ENCODE measurements at places on chromosomes 13 and 19. TPM values are rescaled to one million over a fixed set of nuclear protein-coding genes. Genes with fewer than 3 reads are reported as not detected.

- H3K27ac ChIP-seq = no peak overlapping the region
- H3K27me3 ChIP-seq = peaks cover 54% of the 10 kb centered on the region
- peak overlapping the region; percentile 69 for H3K4me3 ChIP-seq
- H3K4me1 ChIP-seq = peaks cover 15% of the 10 kb centered on the region
- H3K36me3 ChIP-seq = no peaks in the 10 kb centered on the region
These were observed 15.7 kb downstream of the ZIC5 start for GRCh38 chr13:99955747-99956472.

DNA sequence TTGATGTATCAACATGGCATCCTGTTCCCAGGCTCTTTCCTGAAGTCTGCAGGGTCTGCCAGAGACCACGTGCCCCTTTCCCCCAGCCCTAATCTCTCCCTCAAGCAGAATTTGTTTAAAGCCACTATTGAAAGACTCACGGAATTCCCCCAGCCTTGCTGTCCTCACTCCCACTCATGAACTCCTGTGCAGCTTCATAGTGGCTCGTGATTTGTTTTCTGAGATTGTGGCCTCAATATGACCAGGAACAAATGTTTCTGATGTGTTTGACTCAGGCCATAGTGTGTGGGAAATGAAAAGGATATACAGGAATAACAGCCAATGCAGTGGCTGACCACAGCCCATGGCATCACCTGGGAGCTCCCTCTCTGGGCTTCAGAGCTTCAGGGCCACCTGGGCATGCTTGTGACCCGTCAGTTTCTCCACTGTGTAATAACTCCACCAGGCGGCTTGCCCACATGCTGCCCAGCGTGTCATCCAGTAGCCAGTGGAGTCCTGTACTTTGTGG is 8.1 kb upstream of the SERPINE3 start:
- no peaks in the 10 kb centered on the region for H3K27me3 ChIP-seq
- no peaks in the 10 kb centered on the region for H3K4me1 ChIP-seq
- DNase-seq = peak; percentile 39
- no peak overlapping the region for H3K27ac ChIP-seq
- no peaks in the 10 kb centered on the region for H3K36me3 ChIP-seq

DNA sequence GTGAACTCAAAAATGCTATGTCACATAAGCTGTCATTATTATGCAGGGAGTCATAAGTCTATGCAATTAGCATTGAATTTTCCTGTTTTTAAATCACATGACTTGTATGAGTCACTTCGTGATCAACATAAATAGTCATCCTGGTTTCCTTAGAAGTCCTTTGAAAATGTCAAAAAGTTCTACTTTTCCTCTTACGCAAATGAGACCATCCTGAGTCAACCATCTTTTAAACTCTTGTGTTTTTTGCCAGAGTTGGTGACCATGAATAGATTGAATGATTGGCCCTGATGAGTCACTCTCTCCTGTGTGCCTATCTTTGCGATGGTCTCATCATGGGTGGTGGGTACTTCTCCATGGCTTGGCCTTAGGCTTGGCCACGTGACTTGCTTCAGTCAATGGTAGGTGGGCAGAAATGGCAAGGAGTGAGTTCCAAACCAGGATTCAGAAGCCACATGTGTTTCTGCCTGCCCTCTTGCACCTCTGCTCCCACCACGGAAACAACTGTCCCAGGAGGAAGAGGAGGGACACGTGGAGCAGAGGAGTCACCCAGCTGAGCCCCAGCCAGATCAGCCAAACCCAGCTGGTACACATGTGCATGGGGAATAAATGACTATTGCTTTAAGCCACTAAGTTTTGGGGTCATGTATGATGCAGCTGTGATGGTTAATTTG is 123.5 kb upstream of the CACNA1A start:
- no peak overlapping the region for H3K27ac ChIP-seq
- H3K4me3 ChIP-seq = no peak overlapping the region
- no peaks in the 10 kb centered on the region for H3K27me3 ChIP-seq
- no peak for DNase-seq
- H3K36me3 ChIP-seq = no peaks in the 10 kb centered on the region

DNA sequence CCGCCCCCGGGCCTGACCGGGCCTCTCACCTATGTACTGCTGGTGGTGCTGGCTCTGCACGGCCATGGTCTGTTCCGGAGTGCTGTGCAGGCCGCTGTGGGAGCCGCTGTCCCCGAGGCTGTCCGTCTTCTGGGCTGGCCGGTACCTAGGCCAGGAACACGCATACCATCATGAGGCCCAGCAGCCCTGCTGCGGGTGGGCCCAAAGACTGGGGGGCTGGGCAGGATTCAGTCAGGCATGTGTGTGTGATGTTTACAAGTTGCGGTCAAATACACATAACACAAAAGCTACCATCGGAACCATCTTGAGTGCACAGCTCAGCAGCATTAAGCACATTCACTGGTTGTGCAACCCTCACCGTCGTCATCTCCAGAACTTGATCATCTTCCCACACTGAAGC is 32.2 kb upstream of the RANBP3 start:
- no peak overlapping the region for H3K27ac ChIP-seq
- no peak overlapping the region for H3K4me3 ChIP-seq
- no peak for DNase-seq
- H3K36me3 ChIP-seq = no peaks in the 10 kb centered on the region
- H3K27me3 ChIP-seq = no peaks in the 10 kb centered on the region

GRCh38 chr19:49881672-49882394 is 4.3 kb downstream of the TBC1D17 start:
- no peak overlapping the region for H3K27ac ChIP-seq
- no peaks in the 10 kb centered on the region for H3K27me3 ChIP-seq
- peaks cover 3% of the 10 kb centered on the region for H3K4me1 ChIP-seq
- peaks cover 56% of the 10 kb centered on the region for H3K36me3 ChIP-seq
- DNase-seq = no peak
- no peak overlapping the region for H3K4me3 ChIP-seq

- no peaks in the 10 kb centered on the region for H3K36me3 ChIP-seq
- H3K4me1 ChIP-seq = no peaks in the 10 kb centered on the region
- no peak for DNase-seq
- no peak overlapping the region for H3K27ac ChIP-seq
- H3K27me3 ChIP-seq = no peaks in the 10 kb centered on the region
These were observed 11.7 kb downstream of the CSNK1G2 start for GRCh38 chr19:1952635-1953034.

GRCh38 chr19:18543814-18544475 is 572 bp upstream of the FKBP8 start:
- no peak overlapping the region for H3K27ac ChIP-seq
- H3K36me3 ChIP-seq = peaks cover 21% of the 10 kb centered on the region
- H3K27me3 ChIP-seq = no peaks in the 10 kb centered on the region
- H3K4me1 ChIP-seq = peaks cover 9% of the 10 kb centered on the region
- DNase-seq = no peak

DNA sequence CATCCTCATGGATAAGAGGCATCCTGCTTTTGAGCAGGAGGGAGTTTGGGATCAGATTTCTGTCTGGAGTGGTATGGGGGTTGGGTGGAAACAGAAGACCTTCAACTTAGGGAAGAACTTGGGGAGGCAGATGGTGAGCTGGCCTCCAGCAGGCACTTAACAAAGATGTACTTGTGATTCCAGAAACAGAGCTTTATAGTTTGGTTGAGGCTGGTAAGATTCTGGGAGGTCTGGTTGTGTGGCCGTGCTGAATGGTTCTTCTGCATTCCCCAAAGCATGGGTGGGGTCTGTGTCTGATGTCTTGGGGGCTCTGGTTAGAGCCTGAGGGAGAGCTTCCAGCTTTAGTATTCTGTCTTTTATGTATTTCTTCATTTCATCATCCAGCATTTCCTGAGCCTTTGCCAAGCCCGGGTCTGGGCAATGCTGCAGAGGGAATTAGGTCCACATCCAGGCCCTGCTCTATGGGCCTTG is 4.8 kb downstream of the MEGF8 start:
- no peak overlapping the region for H3K27ac ChIP-seq
- no peaks in the 10 kb centered on the region for H3K4me1 ChIP-seq
- DNase-seq = no peak
- no peaks in the 10 kb centered on the region for H3K27me3 ChIP-seq

GRCh38 chr13:113792236-113792770 is 33.3 kb downstream of the TMEM255B start:
- DNase-seq = no peak
- H3K27ac ChIP-seq = no peak overlapping the region
- H3K27me3 ChIP-seq = no peaks in the 10 kb centered on the region
- no peaks in the 10 kb centered on the region for H3K36me3 ChIP-seq
- H3K4me3 ChIP-seq = no peak overlapping the region

DNA sequence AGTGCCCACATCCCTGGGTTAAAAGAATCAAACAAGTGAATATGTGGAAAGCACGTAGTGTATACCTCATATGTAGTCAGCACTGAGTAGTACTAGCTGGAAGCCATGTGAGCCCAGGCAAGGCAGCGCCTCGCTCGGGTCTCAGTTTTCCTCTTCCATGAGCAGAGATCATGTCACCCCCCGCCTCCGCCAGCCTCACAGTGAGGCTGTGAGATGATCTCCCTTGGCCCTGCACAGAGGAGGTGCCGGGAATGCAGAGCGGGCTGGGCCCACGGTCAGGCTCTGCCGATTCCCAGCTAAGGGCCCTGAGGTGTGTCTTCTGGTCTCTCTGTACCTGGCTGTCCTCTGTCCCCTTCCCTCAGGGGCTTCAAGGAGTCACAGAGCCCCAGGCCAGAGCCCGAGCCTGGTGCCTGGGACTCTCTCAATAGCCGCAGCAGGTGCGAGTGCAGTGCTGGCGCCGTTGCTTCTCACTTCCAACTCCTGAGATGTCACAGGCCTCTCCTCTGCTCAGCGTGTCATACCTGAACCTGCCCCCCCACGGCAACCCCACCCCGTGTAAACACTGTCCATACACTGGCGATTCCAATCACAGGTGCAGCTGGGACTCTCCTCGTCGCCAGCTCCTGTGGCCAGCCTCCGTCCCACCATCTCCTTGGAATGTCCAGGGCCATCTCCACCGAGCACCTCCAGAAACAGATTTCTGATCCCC is 26.9 kb downstream of the DPF1 start:
- H3K4me1 ChIP-seq = no peaks in the 10 kb centered on the region
- no peak for DNase-seq
- H3K36me3 ChIP-seq = no peaks in the 10 kb centered on the region
- no peak overlapping the region for H3K4me3 ChIP-seq
- H3K27me3 ChIP-seq = no peaks in the 10 kb centered on the region

- H3K4me3 ChIP-seq = no peak overlapping the region
- H3K27me3 ChIP-seq = no peaks in the 10 kb centered on the region
- no peak for DNase-seq
These were observed 68.3 kb upstream of the DACH1 start for GRCh38 chr13:71935166-71935840.

DNA sequence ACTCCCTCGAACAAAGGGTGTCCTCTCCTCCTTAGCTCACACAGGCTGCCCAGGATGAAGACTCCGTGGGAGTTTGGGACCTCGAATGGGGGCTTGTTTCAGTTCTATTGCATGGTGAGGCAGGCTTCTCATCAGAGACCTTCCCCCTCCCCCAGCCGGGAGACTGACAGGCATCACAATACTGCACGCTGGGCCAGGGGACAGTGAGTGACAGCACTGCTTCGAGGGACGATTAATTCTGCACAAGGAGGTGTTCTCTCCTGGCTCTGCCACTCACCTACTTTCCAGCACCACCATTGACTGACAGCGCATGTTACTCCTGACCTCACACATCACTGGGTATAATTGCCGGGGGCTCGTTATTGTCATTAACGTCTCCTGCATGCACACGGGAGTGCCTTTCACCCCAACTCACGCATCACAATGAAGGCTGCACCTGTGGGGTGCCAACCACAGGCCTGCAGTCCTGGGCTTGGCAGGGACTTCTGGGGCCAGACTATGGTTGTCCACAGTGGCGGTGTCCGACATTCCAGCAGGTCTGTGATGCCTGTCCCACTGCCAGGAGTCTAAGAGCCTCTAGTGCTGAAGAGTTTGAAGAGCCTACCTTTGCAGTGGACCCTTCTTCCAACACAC is 412.2 kb upstream of the TSHZ3 start:
- peaks cover 2% of the 10 kb centered on the region for H3K4me1 ChIP-seq
- H3K27ac ChIP-seq = no peak overlapping the region
- H3K4me3 ChIP-seq = no peak overlapping the region
- no peaks in the 10 kb centered on the region for H3K27me3 ChIP-seq

GRCh38 chr19:31817971-31818797 is 468.9 kb upstream of the TSHZ3 start:
- DNase-seq = no peak
- peaks cover 4% of the 10 kb centered on the region for H3K4me1 ChIP-seq
- H3K27me3 ChIP-seq = no peaks in the 10 kb centered on the region
- H3K4me3 ChIP-seq = no peak overlapping the region
- H3K27ac ChIP-seq = no peak overlapping the region
- H3K36me3 ChIP-seq = no peaks in the 10 kb centered on the region

GRCh38 chr19:56671613-56671994 is at the start of gene ZNF835:
TSS of gene ZNF835 (minus strand) at chr19:56671757. CDS start at chr19:56665198, 6,559 bp downstream.
- no peak within 1 kb of the TSS for H3K4me3 ChIP-seq
- H3K27ac ChIP-seq = no peak within 1 kb of the TSS

DNA sequence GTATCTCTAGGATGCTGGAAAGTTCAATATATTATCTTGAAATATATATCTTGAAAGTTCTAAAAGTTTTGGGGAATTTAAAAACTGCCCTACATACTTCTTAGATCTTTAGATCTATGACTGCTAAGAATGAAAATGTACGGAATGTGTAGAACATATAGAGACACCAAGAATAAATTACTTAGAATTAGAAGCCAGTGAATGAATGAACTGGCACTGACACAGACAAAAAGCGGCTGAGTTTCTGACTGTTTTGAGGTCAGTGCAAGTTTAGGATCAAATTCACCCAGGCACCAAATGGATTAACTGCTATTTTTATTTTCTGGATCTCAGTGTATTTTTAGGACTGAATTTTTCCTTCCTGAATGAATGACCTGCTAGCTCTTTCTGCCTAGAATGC is 411.2 kb downstream of the KCTD12 start:
- H3K36me3 ChIP-seq = no peaks in the 10 kb centered on the region
- H3K27ac ChIP-seq = no peak overlapping the region
- H3K4me3 ChIP-seq = no peak overlapping the region

DNA sequence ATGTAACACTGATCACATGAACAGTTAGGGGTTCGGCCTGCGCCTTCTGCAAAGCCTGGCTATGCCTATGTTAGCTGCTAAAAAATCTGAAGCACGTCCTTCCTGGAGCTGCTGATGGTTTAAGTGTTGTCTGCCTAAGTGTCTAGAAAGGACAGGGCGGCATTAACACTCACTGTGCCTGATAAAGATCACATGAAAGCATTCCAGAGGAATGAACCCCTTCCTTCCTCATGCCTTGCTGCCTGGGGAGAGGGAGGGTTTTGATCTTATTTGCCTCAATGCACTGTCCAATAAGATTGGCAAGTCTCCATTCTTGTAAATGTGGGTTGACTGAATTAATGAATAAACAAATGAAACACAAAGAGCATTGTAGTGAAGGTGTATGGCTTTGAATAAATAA is 5.2 kb downstream of the DOCK9 start:
- H3K4me1 ChIP-seq = peaks cover 8% of the 10 kb centered on the region
- no peak overlapping the region for H3K27ac ChIP-seq
- no peak overlapping the region for H3K4me3 ChIP-seq
- no peaks in the 10 kb centered on the region for H3K36me3 ChIP-seq
- DNase-seq = no peak

SPART gene
- total RNA-seq = 74.1 TPM

KCNK6 gene
- 14.1 TPM for total RNA-seq

DCT gene
- not detected for total RNA-seq

PEAK3 gene
- not detected for total RNA-seq

MCF2L gene
- 22.9 TPM for total RNA-seq

TMEM145 gene
- 5.0 TPM for total RNA-seq

RPS19 gene
- total RNA-seq = 2,817 TPM

GTF2F1 gene
- total RNA-seq = 56.3 TPM

OXGR1 gene
- 0.25 TPM for total RNA-seq

APC2 gene
- 3.7 TPM for total RNA-seq

SGCG gene
- total RNA-seq = not detected
